ENCODE measurements at places on chromosomes 13 and 19.

GRCh38 chr13:76692346-76692745 is 193.9 kb downstream of the KCTD12 start:
- DNase-seq: no peak

GRCh38 chr19:13804830-13805683 is 9.8 kb downstream of the ZSWIM4 start:
- no peak for DNase-seq

GRCh38 chr19:35274323-35274722 is 5.6 kb downstream of the USF2 start:
- no peak for DNase-seq

DNA sequence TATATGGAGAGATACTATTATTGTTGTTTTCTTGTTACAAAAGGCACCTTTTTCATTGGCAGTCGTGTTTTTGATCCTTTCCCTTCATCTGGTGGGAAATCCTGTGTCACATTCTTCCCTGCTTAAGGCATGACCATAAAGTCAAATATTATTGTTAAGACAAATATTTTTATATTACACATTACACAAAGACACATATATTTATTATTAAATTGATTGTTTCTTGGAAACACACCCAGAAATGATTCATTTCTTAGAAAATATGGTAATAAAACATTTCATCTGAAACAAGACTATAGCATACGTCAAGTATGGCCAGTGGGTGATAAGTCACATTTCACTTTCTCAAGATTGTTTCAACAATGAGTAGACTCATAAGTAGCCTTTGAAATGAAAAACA is 77.3 kb downstream of the KCTD12 start:
- DNase-seq: no peak
